ENCODE measurements at places on chromosomes 7 and 10. TPM values are rescaled to one million over a fixed set of nuclear protein-coding genes. Genes with fewer than 3 reads are reported as not detected.

NUTM2A gene
- total RNA-seq: 1.9 TPM

SEMA4G gene
- 6.6 TPM for total RNA-seq

PPP1R3A gene
- total RNA-seq: 11.1 TPM

CTAGE15 gene
- total RNA-seq: 1.8 TPM

LRRC4 gene
- total RNA-seq: 4.6 TPM

ASIC3 gene
- total RNA-seq: 4.4 TPM

HOXA11 gene
- total RNA-seq: not detected

EVX1 gene
- not detected for total RNA-seq

PANK1 gene
- 18.6 TPM for total RNA-seq

TRIM50 gene
- not detected for total RNA-seq

ADCY1 gene
- 43.0 TPM for total RNA-seq

CPN1 gene
- not detected for total RNA-seq

CTAGE4 gene
- total RNA-seq: 2.7 TPM

CARD11 gene
- total RNA-seq: 1.6 TPM

SPACDR gene
- not detected for total RNA-seq

CELF2 gene
- total RNA-seq: 84.2 TPM

FFAR4 gene
- total RNA-seq: not detected

ABLIM1 gene
- 158 TPM for total RNA-seq

HMX3 gene
- 1.1 TPM for total RNA-seq

OR6B1 gene
- total RNA-seq: not detected

CPSF4 gene
- total RNA-seq: 26.4 TPM

LRMDA gene
- 14.8 TPM for total RNA-seq

CUBN gene
- total RNA-seq: 14.3 TPM

MRC1 gene
- total RNA-seq: 9.5 TPM

CRTAC1 gene
- 19.3 TPM for total RNA-seq

AOC1 gene
- total RNA-seq: not detected

WNT2 gene
- total RNA-seq: 2.6 TPM

CRHR2 gene
- 0.60 TPM for total RNA-seq

RPP30 gene
- 64.0 TPM for total RNA-seq

EFCAB10 gene
- 0.99 TPM for total RNA-seq

SLC29A4 gene
- 24.8 TPM for total RNA-seq

KAT6B gene
- 136 TPM for total RNA-seq

DLX5 gene
- total RNA-seq: not detected

C10orf90 gene
- total RNA-seq: 1.5 TPM

CALML5 gene
- 3.3 TPM for total RNA-seq

CCDC146 gene
- 27.0 TPM for total RNA-seq

IKZF1 gene
- 4.4 TPM for total RNA-seq

C10orf143 gene
- 0.71 TPM for total RNA-seq

PRPS1L1 gene
- not detected for total RNA-seq

LRRTM3 gene
- 5.2 TPM for total RNA-seq

AKR1C2 gene
- total RNA-seq: 10.4 TPM

GPRIN2 gene
- 9.0 TPM for total RNA-seq

CHST15 gene
- 17.4 TPM for total RNA-seq

UNC5B gene
- 10.9 TPM for total RNA-seq

NEBL gene
- 45.6 TPM for total RNA-seq

NPY4R2 gene
- not detected for total RNA-seq

SFTPA1 gene
- total RNA-seq: not detected

PRKAR2B gene
- total RNA-seq: 45.9 TPM

FBXL13 gene
- total RNA-seq: 10.0 TPM

TAS2R3 gene
- 4.2 TPM for total RNA-seq

GIMAP4 gene
- total RNA-seq: 22.5 TPM

PNLIP gene
- not detected for total RNA-seq

CYP3A4 gene
- not detected for total RNA-seq

UFSP1 gene
- total RNA-seq: 0.82 TPM
